ENCODE measurements at places on chromosomes 11 and 22.

DNA sequence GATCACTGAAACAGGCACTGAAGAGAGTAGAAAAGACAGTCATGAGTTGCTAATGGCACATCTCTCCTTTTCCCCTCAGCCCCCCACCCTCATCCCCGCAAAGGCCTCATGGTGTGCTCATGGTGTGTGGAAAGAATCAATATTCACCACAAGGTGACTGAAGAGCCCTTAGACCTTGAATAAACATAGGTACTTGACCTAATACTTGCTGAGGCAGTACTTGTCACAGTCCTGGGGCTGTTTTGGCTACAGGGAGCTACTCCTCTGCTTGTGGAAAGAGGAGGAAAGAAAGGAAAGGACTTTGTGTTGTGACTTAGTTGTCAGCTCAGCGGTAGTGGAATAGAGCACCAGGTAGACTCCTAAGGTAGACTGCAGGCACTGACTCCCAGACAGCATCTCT lies 537.8 kb upstream of the CCDC179 start:
- no peak for DNase-seq

DNA sequence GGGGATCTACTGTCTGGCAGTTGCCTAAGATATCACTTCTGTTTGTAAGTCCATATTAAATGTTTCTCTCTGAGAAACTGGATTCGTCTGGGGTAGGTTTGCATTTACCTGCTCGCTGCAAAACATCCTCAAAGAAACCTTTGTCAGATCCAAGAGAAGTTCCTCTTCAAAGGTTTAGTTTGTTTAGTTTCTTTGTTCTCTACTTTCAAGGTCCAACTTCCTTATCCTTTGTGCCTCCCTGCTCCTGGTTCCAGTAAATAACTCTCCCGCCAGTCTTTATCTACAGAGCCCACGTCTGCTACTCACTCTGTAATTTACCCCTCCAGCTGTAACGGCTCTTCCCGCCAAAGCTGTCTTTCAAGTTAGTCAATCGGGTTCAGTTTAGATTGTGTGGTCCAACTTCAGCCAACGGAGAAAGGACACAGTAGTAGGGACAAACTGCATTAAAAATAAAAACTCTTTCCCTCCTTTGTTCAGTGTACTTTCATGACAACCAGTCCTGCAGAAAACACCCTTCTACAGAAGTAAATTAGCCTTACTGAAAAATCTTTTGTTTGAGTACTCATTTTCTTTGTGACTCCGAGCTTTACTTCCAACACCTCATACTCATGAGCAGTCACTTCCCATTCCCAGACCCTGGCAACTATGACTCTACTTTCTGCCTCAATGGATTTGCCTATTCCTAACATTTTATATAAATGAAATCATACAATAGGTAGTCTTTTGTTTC lies 41.0 kb downstream of the TMPRSS5 start:
- DNase-seq: no peak

GRCh38 chr11:33656768-33657167 lies 43.9 kb downstream of the C11orf91 start:
- no peak for DNase-seq

- DNase-seq: no peak
Measured at GRCh38 chr22:37781434-37782059, 26.2 kb upstream of the GCAT start.
